ENCODE measurements at places on chromosomes 16 and 17.

- peak; percentile 80 for DNase-seq
Measured at GRCh38 chr17:7573324-7574080, 5.9 kb upstream of the CD68 start.

DNA sequence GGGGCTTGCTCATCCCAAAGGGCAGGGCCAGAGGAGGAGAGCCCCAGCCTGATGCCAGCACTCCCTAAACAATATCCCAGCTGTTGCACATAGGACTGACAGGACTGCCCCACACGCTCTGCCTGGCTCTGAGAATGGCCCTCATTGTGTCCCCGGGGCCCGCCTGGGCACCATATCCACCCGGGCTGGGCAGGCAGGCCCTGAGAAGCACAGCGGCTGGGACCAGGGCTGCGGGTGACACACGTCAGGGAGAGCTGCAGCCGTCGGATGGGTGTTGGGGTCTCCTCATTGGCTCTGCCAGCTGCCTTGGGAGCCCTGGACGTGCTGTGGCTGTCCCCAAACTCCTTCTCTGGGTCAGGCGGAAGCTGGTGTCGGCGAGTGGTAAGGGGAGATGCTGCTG, 4.2 kb downstream of the BCAR1 start:
- DNase-seq, result no peak

GRCh38 chr17:78727476-78728229, 54.4 kb downstream of the CYTH1 start:
- DNase-seq, result no peak

DNA sequence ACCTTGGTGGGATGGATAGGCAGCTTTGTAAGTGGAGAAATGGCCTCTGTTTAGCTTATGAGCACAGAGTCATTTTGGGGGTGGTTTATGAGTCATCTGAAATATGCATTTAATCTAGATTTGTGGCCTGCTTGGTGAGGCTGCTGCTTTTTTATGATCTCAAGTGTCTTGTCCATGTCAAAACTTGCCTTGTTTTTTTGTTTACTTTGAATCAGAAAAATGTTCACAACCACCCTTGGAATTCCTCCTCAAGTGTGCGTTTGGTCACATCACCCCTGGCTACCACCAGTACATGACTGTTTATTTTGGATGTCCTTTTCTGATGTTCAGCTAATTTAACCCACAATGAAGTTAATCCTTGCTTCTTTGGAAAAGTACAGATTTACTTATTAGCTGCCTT, 64.6 kb downstream of the FTO start:
- no peak for DNase-seq

- DNase-seq, result no peak
Measured at GRCh38 chr17:20046629-20047028, 37.5 kb downstream of the SPECC1 start.

- no peak for DNase-seq
Measured at GRCh38 chr17:48760411-48760810, 31.9 kb upstream of the HOXB13 start.

GRCh38 chr16:30060836-30061554, 4.6 kb upstream of the ALDOA start:
- no peak for DNase-seq

GRCh38 chr16:86414991-86415740, 95.2 kb upstream of the FOXF1 start:
- DNase-seq, result no peak

DNA sequence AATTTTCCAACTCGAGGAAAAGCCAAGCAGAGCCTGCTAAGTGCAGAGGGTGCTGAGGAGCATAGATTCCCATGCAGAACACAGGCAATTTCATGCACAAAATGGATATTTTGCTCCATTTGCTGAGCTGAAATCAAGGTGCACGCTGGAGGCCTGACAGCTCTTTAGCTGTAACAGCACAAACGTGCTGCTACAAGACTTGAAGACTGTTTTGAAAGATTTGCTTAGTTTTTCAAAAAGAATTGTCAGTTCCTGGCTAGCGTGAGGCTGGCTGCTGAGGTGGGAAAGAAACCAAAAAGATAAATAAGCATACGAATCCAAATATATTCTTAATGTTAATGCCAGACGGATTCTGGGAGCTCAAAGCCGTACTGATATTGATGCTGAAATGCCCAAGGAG, 309.0 kb upstream of the MAF start:
- DNase-seq, result no peak

DNA sequence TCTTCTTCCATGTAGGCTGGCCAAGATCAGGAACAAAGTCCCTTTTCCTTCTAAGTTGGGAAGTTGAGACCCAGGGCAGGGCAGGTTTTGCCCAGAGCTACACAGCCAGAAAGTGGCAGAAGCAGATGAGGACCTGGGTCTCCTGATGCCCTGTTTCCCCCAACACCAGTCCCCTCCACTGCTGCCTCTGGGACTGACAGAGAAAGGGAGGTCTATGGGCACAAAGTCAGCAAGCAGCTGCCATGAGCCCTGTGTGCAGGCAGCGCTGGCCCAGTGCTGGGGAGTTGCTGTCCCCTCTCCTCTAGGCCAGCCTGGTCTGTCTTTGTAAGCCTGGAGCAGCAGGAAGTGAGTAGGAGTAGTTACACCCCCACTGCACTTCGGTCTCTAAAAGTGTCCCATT, 46.9 kb upstream of the NKD1 start:
- DNase-seq, result no peak

- no peak for DNase-seq
Measured at GRCh38 chr16:69111216-69111875, 5.9 kb downstream of the HAS3 start.

DNA sequence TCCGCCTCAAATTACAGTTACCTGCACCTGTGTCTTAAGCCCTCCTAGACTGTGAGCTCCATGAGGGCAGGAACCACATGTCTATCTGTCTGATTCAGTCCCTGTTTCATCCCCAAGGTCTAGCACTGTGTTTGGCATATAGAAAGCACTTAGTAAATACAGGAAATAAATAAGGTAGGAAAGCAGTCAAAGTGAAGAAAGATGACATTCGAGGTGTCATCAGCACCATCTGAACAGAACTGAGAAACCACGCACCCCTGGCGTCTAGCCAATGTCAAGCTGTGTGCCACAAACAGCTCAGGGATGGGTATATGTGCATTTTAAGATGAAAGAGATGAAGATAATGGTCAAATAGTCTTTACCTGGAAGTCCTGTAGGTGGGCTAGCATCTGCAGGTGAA, 79.6 kb upstream of the ATP2A3 start:
- DNase-seq, result no peak

GRCh38 chr17:83136156-83136555, 56.7 kb downstream of the METRNL start:
- DNase-seq, result no peak

DNA sequence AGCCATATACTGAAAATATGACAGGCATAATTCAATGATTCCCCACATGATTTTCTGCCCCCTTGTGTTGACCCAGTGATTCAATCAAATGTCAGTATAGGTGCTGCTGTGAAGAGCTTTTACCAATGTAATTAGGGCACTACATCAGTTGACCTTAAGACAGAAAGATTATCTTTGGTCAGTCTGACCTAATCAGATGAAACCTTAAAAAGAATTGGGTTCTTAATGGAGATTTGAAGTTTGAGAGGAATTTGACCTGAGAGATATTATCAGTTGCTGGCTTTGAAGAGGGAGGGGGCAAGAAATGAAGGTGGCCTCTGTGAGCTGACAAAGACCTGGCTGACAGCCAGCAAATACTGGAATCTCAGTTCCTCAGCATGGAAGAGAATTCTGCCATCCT, 358.7 kb upstream of the CA10 start:
- DNase-seq, result no peak

DNA sequence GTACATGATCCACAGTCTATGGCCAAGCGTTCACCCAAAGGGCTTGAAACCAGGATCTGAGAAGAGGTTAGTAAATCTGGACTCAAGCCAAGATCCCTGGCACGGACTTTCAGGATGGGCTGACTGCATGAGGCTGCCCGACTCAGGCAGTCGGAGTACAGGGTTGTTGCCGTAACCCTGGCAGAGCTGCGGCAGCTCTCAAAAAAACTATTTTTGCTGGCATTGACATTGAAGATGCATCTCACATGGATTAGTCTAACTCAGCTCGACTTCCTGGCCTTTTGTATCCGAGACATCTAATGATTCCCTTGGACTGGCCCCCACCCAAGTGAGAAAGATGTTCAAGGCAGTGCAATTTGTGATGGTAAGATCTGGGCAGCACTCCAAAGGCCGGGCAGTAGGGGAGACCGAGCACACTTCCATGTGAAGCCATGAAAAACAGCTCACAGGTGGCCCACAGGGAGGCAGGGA, 6.2 kb downstream of the SLC47A1 start:
- DNase-seq, result no peak

DNA sequence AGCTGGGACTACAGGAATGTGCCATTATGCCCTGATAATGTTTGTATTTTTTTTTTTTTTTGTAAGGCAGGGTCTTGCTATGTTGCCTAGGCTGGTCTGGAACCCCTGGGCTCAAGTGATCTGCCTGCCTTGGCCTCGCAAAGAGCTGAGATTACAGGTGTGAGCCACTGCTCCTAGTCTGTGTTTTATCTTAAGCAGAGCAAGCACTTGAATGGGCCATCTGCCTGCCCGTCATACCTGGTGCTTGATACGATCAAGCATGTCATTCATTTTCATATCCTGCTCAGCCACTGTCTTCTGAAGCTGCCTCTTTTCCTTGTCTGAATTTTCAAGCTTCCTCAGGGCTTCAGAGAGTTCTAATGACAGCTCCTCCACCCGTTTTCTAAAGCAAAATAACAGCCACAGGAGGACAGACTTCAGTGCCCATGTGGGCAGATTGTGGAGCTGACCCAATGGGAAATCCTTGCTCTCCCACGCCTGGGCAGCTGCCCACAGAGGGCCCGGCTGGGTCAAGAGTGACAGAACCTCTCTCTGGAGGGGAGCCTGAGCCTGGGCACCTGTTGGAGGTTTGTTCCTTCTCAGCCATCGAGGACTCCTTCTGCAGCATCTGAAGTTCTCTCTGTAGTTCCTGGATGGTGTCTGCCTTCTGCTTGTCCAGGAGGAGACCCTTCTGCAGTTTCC, 36.5 kb downstream of the DHX38 start:
- DNase-seq, result no peak

- no peak for DNase-seq
Measured at GRCh38 chr17:9239793-9240658, 218.7 kb downstream of the NTN1 start.

DNA sequence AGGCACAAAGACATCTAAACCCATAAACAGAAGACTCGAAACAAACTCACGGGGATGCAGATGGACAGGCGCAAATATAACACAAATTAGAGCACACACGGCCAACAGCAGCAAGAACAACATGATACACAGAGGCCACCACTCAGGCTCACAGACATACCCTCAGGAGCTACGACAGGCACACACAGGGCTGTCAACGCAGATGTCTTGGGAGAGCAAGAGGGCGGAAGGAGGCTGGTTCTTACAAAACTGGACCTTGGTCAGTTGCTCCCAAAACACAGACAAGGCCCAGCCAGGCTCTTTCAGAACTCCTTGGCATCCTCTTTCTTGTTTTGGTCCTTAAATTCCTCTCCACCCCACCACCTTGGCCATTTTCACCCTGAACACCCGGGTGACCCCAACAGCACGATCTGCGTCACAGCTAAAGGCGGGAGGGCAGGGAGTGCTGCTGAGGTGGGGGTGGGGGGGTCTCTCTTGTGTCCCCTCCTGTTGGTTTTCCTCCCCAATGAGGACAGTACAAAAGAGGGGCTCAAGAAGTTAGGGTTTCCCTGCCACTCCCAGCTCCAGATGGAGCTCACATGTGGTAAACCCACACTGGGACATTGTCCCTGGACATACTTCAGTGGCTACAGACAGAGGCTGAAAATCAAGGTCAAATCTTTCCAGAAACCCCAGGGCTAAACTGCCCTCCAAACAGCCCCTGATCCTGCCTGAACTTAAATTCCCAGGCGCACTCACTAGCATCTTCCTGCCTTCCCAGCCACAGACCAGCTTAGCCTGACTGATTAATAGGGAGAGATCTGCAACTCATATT, 221.3 kb downstream of the C16orf78 start:
- no peak for DNase-seq

DNA sequence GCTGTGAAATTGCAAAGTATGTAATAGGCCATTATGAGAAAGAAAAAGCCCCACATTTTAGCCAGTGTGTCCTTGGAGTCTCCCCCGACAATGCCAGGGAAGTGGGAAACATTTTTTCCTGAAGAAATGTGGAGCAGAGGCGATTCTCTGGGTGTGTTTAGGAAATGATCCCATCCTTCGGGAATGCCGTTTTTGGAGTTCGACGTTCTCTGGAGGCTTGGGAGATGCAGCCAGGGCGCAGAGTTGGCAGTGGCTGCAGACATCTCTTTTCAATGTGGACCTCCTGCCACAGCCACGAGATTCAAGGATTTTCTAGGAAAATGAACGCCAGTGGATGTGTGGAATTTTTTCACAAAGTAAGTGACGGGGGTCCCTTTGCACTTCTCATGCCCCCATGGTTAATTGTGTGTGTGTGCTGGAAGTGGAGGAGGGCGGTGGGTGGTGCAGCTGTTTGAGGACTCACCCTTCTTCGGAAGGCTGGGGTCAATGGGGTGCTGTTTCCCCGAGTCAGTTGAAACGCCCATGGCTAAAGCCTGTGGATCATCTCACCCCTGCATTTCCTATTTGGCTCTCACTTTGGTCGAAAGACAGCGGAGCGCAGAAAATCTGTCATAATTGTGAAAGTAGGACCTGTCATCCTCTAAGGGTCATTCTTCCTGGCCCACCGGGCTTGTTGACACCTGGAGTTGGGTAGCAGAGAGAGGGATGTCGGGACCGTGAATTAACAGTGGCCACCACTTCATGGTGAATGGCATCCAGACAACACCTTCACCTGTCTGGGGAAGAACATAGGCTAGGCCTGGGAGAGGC, 73.2 kb downstream of the CMIP start:
- no peak for DNase-seq

- DNase-seq, result no peak
Measured at GRCh38 chr16:84874004-84874435, 54.2 kb downstream of the CRISPLD2 start.

- DNase-seq, result no peak
Measured at GRCh38 chr17:63492940-63493339, 16.1 kb downstream of the ACE start.

DNA sequence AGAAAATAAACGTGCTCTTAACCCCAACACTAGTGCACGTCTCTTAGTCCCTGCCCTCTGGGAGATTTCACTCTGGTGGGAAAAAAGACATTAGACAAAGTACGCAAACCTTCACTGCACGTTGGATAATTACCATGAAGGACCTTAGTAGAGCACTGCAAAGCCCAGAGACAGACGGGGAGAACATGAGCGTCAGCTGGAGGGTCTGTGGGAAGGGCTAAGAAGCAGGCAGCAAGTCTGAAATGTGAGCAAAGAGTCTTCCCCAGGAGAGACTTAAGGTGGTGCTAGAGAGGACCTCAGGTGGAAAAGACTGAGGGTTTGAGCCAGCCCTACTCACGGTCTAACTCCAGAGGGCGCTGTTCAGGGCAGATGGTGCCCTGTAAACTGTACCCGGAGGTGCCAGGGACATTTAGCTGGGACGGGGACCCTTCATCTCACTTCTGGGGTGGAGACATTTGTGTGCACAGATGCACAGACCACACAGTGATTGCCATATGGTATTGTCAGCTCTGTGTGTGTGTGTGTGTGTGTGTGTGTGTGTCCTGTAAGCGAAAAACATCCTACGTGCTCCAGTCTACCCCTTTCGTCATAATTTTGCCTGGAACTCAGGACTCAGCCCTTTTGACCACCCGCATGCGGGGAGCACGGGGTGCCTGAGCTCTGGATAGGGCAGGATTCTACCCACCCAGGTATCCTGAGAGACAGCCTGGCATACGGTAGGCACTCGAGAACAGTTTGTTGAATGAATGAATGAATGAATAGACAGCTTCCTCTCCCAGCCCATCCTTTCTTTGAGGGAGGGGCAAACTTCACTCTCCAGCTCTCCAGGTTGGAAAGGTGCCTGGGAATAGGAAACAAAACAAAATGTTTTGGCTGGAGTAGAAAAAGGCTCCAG, 10.1 kb upstream of the STAC2 start:
- no peak for DNase-seq

All from NCI-H1048 (cell line).